ENCODE measurements at places on chromosomes 6 and 20.

DNA sequence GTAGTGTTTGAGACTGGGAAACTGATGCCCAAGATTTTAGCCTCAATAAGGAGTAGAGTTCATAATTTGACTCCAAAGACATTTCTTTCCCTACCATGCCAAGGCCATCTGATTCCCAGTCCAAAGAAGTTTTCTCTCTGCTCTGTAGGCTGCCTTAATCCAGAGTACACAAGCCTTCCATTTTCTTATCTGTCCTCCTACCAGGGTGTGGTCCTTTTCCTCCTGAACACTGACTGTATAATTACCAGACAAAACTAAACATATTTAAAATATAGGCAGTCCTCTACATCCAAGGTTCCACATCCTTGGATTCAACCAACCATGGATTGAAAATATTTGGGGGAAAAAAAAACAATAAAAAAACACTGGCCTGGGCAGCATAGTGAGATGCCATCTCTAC, 108.4 kb downstream of the SLC16A10 start:
- DNase-seq, result no peak

DNA sequence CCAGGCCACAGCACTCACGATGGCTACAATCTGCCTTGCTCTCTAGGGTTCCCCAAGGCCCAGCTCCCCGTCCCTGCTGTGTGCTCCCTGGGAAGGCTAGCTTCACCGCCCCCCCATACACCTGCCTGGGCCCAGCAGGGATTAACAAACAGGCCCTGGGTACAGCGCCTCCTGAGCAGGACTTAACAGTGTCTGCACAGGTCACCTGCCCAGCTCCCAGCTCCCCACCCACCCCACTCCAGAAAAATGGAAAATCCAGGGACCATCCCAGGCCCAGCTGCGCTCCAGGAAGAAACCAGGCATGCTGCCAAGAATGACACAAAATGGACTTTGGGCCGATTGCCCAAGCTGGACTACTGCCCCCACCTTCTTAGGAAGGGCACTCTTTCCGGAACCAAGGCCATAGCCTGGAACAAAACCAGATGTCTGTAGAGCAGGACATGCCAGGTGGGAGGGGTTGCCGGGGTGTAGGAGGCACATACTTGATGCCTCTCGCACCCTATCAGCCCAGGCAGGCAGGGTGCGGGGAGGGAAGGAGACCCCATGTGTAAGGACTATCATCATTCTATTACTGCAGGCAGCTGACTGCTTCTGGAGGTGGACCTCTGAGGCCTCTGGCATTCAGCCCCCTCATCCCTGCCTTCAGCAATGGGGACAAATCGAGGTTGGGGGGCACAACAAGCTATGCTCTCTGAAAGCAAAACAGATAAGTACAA, 104.9 kb downstream of the SNX5 start:
- no peak for DNase-seq

GRCh38 chr20:1775117-1775516, 117.5 kb upstream of the SIRPG start:
- no peak for DNase-seq

GRCh38 chr6:31087494-31088089, 24.8 kb downstream of the C6orf15 start:
- peak; percentile 79 for DNase-seq

DNA sequence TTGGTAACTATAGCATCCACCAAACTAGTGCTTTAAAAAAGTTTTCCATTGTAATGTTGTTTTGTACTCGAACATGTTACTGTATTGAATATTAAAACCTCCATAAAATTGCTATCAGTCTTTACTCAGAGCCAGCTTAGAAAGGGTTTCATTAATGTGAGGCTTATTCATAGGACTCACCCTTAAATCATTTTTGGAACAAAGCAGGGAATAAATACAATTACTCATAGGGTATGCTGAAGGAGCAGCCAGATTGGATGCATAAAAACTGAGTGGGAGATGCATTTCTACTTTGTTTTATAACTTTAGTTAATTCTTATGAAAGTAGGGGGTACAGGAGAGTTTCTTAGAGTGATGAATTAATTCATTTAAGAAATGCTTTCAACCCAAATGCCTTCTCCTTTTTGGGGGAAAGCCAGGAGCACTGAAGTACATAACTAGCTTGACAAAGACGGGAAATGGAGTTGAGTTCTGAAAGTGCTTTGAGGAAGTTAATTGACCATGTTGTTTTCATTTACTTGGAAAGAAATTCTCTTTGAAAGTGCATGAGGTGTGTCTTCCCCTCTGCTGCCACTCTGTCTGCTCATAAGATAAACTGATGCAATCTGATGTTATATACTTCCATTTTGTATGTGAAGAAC, 90.3 kb downstream of the RNF144B start:
- DNase-seq, result no peak

- no peak for DNase-seq
These were observed 462.5 kb upstream of the AGPAT4 start for GRCh38 chr6:161736326-161736725.

DNA sequence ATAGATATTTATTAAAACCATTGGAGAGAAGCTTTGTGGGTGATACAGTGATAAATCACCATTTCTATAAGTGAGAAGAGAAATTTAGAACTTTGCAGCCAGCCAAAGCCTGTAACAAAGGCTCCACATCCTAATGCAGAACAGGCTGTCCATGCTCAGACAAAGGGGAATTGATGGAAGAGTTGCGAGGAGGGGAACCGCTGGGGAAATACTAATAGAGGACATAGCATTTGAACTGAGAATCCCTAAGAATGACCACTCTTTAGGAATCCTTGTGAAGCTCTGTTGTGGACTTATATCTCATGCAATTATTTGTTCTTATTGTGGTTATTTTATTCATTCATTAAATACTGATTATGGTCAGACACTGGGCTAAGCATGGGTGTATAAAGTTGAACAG, 167.8 kb downstream of the PHF3 start:
- DNase-seq, result no peak

DNA sequence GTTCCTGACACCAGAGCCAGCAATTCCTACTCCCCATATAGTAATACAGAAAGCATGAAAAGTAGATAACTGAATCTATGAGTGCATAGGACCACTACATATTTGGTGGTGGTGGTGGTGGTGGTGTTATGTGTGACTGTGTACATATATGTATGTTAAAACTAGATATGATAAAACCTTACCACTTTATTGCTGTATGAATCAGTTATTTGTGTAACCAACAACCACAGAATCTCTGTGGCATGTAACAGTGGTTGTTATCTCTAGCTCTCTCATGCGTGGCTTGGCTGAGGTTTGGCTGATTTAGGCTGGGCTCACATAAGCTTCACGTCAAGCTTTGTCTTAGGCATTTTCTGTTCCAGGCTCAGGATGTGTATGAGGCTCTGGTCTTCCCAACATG, 55.7 kb downstream of the PLCB1 start:
- DNase-seq, result no peak

DNA sequence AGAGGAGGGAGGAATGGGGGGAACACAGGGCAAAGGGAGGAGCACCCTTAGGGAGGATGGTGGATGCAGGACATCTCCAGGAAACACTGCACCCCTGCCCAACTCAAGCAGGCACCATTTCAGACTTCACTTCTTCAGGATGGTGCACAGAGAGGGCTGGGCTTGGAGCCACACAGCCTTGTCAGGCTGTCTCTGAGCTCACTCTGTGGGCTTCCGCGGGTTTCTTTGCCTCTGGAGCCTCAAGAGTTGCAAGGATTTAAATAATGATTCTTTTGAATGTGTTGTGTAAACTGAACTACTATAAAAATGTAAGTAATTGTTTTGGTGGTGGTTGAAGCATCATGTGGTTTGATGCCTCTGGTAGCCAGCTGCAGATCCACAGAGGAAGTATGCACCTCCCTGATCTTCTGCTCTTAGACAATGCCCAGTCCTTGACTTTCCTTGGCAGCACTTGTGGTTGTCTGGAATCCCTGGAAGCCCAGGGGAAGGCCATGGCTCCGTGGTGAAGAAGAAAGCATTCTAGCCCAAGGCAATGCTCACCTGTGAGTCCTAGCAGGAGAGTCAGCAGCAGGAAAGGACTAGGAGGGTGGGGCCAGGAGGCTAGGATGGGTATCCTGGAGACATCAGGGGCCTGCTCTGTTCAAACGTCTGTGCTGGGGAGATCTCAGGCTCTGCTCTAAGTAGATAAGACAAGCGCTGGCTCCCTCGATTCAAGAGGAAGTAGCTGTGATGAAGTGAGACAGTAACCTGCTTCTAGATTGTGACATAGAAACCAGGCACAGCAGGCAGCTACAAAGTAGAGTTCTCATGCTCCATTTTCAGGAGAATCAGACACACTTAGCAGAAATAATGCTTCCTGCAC, 50.2 kb upstream of the SIRPG start:
- no peak for DNase-seq
